ENCODE measurements at places on chromosomes 2 and 18. TPM values are rescaled to one million over a fixed set of nuclear protein-coding genes. Genes with fewer than 3 reads are reported as not detected.

The ITGA6 gene
- total RNA-seq, result 15.0 TPM

The PTPRN gene
- total RNA-seq, result 0.16 TPM

The SCYGR6 gene
- not detected for total RNA-seq

The IL1RN gene
- total RNA-seq, result not detected

The ST6GAL2 gene
- not detected for total RNA-seq

The SNX17 gene
- total RNA-seq, result 119 TPM

The GAREM2 gene
- 5.5 TPM for total RNA-seq

The MTIF2 gene
- total RNA-seq, result 26.1 TPM

The HOXD3 gene
- total RNA-seq, result not detected

The COL3A1 gene
- total RNA-seq, result not detected

The SMAD4 gene
- total RNA-seq, result 76.9 TPM

The RESP18 gene
- total RNA-seq, result not detected

The ARHGEF4 gene
- 2.9 TPM for total RNA-seq

The TMEM200C gene
- total RNA-seq, result not detected

The CAPN14 gene
- total RNA-seq, result not detected

The FIGN gene
- total RNA-seq, result not detected

The ARL6IP6 gene
- 42.9 TPM for total RNA-seq

The CTNNA2 gene
- total RNA-seq, result not detected

The CXCR2 gene
- total RNA-seq, result 0.50 TPM

The SH3BP4 gene
- not detected for total RNA-seq

The DES gene
- not detected for total RNA-seq

The ANKRD30BL gene
- total RNA-seq, result not detected

The HOXD8 gene
- total RNA-seq, result not detected

The ACVR1C gene
- 0.63 TPM for total RNA-seq

The RNU2-63P gene
- total RNA-seq, result 7.0 TPM
